PC-3 (cell line): ENCODE measurements at places on chromosomes 6 and 20.

DNA sequence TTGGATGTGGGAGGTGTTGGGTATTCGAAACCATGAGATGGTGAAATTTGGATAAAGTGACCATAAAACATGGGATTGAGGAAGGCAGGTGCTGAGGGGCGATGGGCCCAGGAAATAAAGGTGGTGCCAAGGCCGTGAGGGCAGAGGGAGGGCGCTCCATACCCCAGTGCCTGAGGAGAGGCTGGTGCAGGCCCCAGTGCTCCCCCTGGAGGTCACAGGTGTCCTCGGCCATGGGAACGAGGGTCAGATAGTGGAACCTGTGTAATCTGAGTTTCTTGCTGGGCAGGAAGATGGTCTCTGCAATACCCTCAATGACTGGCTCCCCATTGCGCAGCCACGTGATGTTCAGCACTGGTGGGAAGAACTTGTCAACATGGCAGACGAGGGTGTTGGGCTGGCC lies 16.2 kb downstream of the HLA-DPB1 start:
- DNase-seq: peak; percentile 9

GRCh38 chr20:53984356-53985149 lies 85.8 kb downstream of the BCAS1 start:
- DNase-seq: no peak

- no peak for DNase-seq
Observed at GRCh38 chr6:34587325-34587724, 31.2 kb upstream of the SPDEF start.

GRCh38 chr6:13412639-13413465 lies 74.5 kb downstream of the GFOD1 start:
- no peak for DNase-seq

- DNase-seq: no peak
Observed at GRCh38 chr6:63295553-63296194, 24.1 kb downstream of the LGSN start.
